Thyroid gland (tissue), 4 donors: ENCODE measurements at places on chromosomes 13 and 19. TPM values are rescaled to one million over a fixed set of nuclear protein-coding genes. Genes with fewer than 3 reads are reported as not detected.

DNA sequence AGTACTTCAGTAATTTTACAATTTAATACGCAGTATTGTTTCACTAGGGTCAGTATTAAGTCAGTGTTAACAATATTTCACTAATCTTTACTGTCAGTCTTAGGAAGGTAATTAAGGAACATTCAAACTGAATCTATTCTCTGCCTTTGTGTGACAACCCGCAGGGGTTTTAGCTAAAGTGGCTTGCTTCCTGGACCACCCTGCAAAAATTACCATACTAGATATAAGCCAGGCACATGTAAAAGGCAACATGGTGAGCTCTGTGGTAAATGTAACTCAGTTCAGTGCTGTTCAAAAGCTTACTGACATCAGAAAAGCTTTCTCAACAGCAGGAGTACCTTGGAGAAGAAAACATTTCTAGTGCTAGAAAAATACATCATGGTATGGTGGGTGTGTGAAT is 116.7 kb downstream of the FREM2 start:
- DNase-seq: no peak

DNA sequence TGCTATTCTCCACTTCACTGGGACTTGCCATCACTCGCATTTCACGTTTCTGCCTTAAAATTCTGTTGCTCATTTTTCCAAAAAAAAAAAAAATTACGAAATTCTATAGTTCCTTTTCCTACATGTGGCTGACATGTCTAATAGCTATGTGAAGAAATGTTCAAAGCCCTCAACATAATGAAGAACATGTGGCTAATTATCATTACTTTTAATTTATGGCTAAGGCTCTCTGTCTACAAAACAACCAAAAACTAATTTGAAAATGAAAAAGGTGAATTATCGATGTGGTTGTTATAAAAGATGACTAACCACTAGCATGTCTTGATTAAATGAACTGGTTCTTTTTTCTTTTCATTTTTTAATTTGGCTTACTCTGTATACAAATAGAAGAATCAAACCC is 940.0 kb downstream of the EFNB2 start:
- DNase-seq: no peak

DNA sequence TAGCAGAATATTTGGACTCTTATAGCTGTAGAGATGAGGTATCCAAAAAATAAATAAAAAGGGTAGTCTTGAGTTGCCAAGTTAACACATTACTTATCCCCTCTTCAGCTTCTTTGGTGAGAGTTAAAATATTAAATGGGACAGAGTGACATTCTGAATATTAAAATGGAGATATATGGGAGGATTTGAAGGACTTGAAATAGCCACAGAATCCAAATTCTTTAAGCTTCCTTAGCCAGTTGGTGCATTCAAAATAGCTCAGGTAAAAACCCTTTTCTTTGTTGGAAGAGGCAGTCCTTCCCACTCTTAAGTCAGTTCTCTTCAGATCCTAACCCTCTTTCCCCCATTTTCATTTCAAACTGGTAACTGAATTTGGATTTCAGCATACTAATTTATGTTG is 130.1 kb upstream of the KLF12 start:
- DNase-seq: no peak

DNA sequence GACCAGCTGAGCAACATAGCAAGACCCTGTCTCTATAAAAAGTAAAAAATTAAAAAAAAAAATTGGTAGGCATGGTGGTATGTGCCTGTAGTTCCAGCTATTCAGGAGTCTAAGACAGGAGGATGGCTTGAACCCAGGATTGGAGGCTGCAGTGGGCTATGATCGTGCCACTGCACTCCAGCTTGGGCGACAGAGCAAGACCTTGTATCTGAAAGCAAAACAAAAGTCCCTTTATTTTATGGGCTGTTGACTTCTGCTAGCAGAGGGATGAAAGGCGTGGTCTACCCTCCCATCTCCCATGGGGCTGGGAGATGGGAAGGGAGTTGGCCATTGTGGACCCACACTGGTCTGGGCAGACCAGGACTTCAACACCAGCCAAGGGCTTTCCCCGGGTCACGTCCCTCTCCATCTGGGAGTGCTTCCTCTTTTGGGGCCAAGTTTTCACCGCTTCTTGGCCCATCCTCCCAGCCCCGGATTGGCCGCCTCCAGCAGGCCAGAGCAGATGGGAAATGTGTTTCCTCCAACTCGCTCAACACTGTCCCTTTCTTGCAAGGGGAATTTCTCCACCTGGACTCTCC is 2.2 kb upstream of the TNFSF9 start:
- DNase-seq: no peak

GRCh38 chr13:37319031-37319443 is 213.6 kb upstream of the CSNK1A1L start:
- DNase-seq: no peak

ZNF865 gene
- 8.1 TPM for total RNA-seq

GPI gene
- 118 TPM for total RNA-seq
